Endodermal cell (in vitro differentiated cells): ENCODE measurements at places on chromosomes 2 and 18.
A peak's percentile ranks its signal among the peaks of the same experiment; 100 is the strongest.

- no peak for DNase-seq
Measured at GRCh38 chr18:12305211-12305610, 2.8 kb upstream of the TUBB6 start.

DNA sequence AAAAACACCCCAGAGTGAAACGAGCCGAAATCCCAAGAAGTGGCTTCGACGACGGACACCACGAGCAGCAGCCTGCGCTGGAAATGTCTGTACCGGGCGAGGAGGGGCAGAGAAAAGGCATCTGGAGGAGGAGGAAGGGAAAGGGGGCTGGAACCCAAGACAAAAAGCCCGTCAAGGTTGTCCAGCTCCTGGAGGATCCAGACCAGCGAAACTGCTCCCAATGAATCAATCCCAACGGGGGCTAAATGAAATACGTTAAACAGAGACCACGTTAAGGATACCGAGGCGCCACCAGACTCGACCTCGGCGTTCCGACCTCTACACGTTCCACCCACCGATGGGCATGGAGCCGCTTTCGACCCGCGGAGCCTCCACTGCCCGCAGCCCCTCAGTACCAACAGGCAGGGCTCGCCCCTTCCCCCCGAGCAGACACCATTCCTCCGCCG is 400 bp downstream of the CCDC88A start:
- no peak for DNase-seq

DNA sequence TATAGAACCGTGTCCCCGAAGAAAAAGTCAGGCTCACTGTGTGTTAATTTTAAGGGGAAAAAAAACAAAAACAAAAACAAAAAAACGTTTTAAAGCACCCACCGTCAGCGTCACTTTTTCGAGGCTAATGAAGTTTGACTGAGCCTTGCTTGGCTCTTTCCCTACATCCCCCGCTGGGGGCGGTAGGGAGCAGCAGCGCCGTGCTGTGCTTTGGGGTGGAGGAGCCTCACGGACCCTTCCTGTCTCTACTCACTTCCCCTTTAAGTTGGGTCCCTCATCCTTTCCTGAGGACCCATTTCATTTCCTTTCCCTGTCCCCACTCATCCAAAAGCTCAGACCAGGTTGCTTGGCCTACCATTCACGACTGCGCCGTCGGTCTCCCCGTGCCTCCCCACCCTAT is 82.8 kb upstream of the RPL31 start:
- peak; percentile 80 for DNase-seq

DNA sequence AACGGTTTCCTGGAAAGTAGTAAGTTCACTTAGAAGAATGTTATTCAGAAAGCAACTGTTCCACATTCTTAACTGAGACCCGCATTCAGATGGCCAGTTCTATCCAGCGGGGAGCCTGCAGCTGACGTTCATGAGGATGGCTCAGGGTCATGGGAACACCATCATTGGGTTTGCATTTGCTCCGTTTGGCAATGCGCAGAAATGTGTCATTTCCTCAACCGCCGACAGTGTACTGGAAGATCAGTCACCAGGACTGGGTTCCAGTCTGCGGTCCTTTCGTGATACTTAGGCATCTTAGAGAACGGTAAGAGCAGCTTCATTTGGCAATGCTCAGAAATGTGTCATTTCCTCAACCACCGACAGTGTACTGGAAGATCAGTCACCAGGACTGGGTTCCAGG is 104.0 kb downstream of the DNER start:
- no peak for DNase-seq

DNA sequence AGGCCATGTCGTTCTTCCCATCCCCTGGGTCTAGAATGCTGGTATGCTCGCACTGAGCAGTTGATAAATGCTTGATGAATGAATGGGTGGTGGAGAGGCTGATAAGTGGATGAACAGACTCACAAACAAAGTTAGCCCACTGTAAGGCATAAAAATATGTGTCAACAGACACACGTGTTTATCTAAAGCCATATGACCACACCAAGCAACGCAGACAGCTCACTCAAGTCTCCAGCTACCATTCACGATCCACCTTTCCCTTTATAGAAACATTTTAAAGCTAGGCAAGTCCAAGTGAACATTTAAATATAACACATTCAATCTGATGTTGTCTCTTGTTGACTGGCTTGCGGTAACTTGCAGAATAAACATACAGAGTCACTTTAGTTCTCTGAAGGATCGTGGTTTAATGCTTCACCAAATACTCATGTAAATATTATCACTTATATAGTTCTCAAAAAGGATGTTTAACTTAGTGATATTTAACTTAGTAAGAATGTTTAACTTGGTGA is 105.5 kb downstream of the NOL10 start:
- no peak for DNase-seq

DNA sequence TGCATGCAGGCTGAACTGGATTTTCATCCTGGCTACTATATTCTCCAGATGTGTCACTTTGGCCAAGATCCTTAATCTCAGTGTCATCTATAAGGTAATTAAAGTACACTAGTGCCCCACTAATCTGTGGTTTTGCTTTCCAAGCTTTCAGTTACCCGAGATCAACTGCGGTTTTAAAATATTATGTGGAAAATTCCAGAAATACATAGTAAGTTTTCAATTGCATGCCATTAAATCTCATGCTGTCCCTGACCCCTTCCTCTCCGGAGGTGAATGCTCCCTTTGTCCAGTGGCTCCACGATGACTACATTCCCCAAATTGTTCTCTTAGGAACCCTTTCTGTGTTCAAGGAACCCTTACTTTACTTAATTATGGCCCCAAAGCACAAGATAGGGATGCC is 5.3 kb upstream of the TYMS start:
- DNase-seq = no peak

DNA sequence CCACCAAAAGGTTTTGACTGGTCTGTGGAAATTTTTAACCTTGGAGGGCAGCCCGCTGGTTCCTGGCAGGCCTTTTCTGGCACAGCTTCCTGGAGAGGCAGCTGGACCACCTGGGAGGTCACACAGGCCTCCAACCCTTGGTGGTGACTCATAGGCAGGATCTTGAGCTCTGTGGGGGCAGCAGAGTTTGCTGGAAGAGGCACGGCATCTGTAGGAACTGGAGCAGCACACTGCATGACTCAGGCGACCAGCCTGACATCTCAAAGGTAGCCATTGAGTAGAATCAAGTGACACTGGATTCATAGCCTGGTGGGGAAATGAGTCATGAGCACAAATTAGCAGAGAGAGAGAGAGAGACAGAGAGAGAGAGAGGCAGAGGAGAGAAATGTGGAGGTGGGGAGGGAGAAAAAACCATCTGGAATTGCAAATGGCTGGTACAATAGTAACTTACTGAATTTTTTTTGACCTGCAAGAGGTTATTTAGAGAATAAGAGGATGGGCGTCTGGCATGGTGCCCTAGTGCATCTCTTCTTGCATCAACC is 57.4 kb downstream of the TRPM8 start:
- no peak for DNase-seq

DNA sequence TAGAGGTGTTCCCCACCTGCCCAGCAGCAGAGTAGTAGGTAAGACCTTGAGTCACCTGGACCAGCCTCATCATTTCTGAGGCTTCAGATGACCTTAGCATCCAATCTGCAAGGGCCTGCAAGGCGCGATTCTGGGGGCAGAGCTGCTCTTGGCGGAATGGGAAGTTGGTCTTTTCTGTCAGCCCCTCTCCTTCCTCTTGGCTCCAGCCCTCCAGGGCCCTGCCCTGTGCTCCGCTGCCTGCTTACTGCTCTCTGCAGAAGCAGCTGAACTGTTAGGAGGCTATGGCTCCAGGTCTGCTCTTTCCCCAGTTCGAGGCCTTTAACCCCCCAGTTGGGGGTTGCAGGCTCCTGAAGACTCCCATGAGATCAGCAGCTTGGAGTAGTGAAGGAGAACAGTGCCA is 96.1 kb upstream of the MCFD2 start:
- no peak for DNase-seq

- no peak for DNase-seq
Measured at GRCh38 chr2:149463328-149464002, 124.1 kb downstream of the MMADHC start.

- DNase-seq = no peak
Measured at GRCh38 chr18:29873211-29873610, 1169.3 kb downstream of the DSC3 start.

GRCh38 chr18:60347526-60348045 is 25.0 kb downstream of the MC4R start:
- no peak for DNase-seq
